HCT116 (cell line): ENCODE measurements at places on chromosomes 5 and 9. TPM values are rescaled to one million over a fixed set of nuclear protein-coding genes. Genes with fewer than 3 reads are reported as not detected.

The SPARC gene
- total RNA-seq: 3.0 TPM

DNA sequence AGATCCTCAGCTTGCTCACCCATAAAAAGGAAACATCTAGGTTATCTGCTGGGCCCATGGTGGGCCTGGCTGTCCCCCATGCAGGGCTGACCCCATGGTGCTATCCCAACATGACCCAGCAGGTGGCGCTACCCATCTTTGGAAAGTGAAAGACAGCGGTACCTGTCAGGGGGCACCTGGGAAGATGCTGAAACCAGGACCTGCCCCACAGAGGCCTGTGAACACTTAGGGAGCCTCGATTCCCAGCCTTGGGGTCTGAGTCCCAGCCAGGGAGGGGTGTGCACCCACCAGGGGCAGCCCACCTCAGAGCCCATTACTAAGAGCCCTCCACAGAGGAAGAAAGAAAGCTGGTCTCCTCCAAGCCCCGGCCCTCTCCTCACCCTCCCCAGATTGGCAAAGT lies 46.6 kb upstream of the IPPK start:
- no peak overlapping the region for H3K27ac ChIP-seq
- no peak overlapping the region for H3K4me3 ChIP-seq
- H3K4me1 ChIP-seq: no peaks in the 10 kb centered on the region
- peaks cover 48% of the 10 kb centered on the region for H3K36me3 ChIP-seq
- peak; percentile 15 for DNase-seq
- no peaks in the 10 kb centered on the region for H3K27me3 ChIP-seq

The CYSTM1 gene
- total RNA-seq: 56.0 TPM

The SEMA6A gene
- total RNA-seq: 6.7 TPM

- DNase-seq: no peak
- H3K4me1 ChIP-seq: no peaks in the 10 kb centered on the region
- no peak overlapping the region for H3K4me3 ChIP-seq
- no peak overlapping the region for H3K27ac ChIP-seq
- H3K27me3 ChIP-seq: no peaks in the 10 kb centered on the region
These were observed 113.5 kb downstream of the CAMK4 start for GRCh38 chr5:111337688-111338087.

The SLC34A1 gene
- not detected for total RNA-seq
